ENCODE measurements at places on chromosomes 2 and 18. TPM values are rescaled to one million over a fixed set of nuclear protein-coding genes. Genes with fewer than 3 reads are reported as not detected.
A peak's percentile ranks its signal among the peaks of the same experiment; 100 is the strongest.

DNA sequence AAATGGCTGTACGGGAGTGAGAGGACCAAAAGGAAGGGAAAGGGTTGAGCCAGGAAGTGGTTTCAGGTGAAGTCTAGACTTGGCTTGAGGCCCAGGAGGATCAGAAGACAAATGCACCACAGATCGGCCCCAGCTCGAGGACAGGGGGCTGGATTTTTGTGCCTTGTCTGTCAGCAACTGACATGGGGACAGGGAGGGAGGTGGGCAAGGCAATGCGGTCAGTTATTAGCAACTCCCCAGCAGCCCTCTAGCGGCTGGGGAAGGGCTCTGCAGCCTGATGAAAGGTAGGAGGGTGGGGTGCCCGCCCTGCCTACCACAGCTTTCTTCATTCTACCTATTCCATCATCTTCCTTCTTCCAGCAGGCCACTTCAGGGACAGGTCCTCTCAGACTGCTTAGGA lies 50.0 kb downstream of the CPO start:
- DNase-seq = no peak

DNA sequence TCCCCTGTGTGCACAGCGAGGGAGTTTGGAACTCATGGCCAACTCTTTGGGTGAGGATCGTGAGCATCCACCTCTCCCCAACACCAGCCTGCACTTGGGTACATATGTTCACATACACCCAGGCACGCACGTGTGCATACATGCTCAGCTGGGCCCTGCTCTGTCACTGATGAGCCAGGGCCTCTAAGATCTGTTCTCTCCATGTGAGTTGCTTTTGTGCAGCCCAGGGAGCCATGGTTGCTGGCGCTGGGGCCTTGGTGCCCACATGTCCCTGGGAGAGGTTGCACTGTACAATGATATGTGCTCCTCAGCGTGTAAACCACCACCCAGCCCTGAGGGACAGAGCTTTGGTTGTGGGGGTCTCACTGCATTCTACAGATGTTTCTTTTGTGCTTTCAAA lies 44.1 kb downstream of the KLHL29 start:
- DNase-seq = no peak

DNA sequence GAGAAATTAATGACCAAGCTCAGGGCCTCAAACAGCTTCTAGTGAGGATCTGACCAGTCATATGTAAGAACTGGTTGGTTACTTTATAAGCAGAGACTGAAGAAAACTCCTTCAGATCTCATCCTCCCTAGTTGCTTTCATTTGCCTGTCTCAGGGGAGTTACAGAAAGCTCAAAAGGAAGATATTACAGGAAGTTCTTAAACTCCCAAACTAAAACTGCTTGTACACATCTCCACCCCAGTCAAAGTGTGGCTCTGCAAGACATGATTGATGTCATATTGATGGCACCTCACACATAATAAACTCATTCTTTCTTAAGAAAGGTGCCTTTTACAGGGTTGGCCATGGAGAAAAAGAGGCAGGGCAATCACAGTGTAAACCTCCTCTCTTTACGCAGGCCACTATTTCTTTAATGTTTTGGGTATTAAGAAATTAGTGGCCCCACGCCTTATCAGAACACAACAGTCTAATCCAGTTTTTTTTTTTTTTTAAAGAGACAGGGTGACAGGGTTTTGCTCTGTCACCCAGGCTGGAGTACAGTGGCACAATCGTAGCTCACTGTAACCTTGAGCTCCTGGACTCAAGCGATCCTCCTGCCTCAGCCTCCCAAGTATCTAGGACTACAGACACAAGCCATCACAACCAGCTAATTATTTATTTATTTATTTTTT lies 62.6 kb upstream of the STK17B start:
- no peak for DNase-seq

DNA sequence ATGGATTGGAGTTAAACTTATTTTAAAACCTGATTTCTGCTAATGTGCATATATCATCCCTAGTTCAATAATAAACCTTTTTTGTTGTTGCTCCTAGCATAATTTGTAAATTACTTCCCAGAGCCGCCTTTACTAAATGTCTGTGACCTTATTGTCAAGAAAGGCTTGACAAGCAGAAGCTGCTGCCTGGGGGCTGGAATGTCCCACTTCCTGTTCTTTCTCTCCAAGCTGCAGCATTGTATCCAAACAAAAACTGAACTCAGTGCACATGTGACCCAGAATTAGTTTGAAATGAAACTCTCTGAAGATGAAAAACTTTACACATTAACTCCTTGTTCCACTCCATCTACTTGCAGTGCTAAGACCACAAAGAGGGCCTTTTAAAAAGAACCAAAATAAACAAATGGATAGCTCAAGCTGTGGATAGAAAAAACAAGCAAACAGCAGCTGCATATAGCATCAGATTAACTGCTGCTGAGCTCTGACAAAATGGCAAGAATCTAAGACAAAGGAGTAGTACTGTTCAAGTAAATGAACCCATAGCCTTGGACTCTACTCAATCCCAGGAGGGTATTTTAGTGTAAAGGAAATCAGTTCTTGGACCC lies 99.8 kb upstream of the NEUROD1 start:
- DNase-seq = peak; percentile 78

DNA sequence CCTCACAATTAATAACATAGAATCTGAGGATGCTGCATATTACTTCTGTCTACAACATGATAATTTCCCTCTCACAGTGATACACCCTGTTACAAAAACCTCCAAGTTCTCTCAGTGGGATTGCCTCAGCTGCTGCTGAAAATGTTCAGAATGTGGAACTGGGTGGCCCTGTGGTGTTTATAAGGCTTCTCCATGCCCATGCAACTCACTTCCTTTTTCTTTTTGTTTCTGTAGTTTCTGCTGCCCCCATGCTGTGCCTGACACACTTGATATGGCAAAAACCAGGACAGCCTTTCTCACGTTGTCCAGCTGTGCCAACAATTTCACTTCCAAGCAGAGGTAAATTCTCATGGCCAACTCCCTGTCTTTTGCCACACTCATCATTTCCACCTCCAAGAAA lies 206.2 kb downstream of the RPIA start:
- no peak for DNase-seq

The RUFY4 gene
- total RNA-seq = not detected

DNA sequence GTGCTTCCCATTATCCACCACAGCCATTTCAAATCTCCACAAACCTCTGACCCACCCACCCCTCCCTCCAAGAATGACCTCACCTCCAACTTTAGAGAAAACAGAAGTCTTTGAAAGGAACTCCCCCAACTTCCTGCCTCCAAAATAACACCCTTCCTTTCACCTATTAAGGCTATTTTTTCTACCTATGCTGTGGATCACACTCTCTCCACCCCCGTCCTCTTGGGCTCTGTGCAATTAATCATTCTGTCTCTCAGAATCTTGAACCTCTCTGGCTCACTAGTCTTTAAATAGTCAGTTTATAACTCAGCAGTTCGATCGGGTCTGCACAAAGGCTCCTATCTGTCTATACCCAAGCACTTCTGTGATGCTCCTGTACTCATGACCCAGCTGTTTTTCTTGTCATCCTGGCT lies 37.3 kb upstream of the XPO1 start:
- no peak for DNase-seq

DNA sequence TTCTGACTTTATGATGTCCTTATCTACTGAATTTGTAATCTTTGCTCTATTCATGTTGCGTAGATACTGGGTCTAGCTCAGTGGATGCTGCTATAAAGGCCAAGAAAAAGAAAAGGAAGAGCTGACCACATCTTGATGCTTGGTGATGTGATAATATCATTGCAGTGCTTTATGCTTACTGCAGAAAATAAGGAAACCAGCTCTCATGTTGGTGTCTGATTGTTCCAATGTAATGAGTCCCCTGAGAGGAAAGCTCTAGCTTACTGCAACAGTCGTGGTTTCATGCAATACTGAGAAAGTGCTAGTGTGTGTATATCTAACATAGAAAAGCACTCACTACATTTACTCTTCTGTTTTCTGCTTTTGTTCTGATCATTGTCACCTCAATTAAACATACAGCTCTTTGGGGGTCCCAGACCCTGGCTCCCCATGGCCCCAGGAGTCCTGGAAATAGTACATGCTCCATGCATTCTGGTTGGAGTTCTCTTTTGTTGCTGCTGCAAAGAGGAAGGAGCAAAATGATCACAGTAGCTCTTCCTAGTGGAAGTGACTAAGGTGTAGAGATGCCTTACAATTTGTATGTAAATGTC lies 338.8 kb downstream of the CYRIA start:
- no peak for DNase-seq

The TDRD15 gene
- not detected for total RNA-seq

DNA sequence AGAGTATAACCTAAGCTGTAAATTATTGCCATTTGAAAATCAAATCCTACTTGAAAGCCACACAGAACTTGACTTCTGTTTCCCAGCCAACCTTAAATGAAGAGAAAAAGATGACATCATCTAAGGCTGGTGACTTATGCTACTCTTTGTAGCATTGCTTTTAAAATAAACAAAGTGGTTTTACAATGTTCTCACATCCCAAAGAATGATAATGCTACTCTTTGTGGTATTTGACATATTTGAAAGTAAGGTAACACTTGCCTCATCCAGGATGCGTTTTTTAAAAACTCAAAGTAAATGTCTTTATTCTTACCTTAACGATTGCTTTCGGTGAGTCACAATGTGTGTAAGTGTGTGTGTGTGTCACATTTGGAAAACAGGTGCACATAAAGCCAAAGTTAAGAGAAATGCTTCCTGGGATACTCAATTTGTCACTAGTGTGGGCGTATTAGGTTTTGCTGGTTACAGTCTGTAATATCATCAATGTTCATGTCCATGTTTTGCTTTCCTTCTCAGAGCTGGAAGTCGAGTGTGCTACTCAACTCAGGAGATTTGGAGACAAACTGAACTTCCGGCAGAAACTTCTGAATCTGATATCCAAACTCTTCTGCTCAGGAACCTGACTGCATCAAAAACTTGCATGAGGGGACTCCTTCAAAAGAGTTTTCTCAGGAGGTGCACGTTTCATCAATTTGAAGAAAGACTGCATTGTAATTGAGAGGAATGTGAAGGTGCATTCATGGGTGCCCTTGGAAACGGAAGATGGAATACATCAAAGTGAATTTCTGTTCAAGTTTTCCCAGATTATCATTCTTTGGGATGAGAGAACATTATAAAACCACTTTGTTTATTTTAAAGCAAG lies 2.6 kb downstream of the PMAIP1 start:
- DNase-seq = no peak

GRCh38 chr2:171046048-171046560 lies 114.6 kb downstream of the TLK1 start:
- no peak for DNase-seq

DNA sequence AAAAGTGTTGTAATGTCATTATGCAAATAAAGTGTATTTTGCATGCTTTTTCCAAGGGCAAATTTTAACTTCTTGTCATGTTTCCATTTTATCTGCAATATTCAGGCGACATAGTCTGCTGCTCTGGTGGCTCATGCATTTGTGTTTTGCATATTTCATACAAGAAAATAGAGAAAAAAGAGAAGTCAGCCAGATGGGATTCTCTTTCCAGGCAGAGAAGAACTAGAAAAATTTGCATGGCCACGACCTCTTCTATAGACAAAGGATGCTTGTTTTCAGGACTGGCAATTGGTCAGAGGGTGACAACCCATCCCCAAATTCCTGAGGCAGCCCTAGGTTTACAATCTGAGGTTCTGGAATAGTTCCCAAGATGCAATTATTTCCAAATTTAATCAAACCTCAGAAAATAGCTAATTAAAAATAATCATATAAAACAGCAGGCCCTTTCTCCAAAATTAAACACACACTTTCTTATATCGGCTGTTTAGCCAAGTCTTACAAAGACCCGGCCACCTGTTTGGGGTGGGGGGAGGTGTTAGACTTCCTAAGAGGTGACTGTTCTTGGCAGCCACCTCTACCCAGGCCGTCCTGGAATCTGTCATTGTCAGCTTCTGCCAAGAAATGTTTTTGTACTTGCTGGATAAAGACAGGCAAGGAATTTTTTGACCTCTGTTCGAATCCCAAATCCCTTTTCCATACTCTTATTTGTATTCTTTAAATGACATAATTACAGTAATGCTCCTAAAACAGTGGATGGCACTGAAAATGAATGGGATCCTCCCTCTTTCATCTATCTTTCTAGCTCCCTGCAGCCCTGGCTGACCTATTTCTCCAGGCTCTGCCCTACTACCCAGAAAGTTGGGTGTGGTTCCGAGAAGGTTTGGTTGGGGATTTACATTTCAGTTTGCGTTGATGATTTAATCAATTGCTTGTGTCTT lies 20.8 kb upstream of the SOS1 start:
- DNase-seq = peak; percentile 63

The MBD1 gene
- 68.7 TPM for total RNA-seq

DNA sequence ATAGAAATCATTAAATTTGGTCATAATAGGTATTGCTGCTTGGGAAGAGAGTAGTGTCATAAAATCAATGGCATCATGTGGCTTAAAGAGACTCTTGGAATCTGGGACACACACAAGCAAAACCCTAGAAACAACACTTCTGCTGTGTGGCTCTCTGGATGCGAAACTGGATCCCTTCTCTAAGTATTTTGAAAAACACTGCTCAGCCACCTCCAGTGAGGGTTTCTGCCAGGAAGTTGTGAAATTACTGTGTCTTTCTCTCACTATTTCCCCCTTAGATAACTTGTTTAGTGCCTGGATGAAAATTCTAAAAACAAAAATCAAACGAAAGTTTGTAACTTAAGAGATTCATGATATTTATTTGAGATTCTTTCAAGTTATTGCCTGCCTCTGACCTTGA lies 163.8 kb downstream of the RHBDD1 start:
- no peak for DNase-seq

DNA sequence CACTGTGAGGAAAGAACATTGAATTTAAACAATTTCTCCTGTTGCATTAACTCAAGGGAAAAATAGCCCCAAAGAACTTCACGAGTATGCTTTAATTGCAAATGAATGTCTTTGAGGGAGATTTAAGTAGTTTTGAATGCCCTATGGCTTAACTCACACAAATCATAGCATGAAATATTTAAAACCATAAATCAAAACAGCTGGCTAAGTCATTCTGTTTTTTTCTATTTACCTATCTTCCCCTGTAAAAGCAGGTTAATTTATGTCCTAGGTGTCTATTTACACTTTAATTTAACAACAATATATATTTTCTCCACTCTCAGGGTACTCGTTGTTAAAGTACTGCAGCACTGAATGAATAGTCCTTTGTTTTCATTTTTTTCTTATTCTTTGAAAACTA lies 118.8 kb upstream of the PIEZO2 start:
- no peak for DNase-seq

GRCh38 chr18:25876330-25876948 lies 214.0 kb downstream of the SS18 start:
- peak; percentile 58 for DNase-seq

GRCh38 chr2:113791697-113792590 lies 35.5 kb upstream of the SLC35F5 start:
- DNase-seq = no peak

GRCh38 chr2:12350821-12351220 lies 365.9 kb upstream of the TRIB2 start:
- no peak for DNase-seq

DNA sequence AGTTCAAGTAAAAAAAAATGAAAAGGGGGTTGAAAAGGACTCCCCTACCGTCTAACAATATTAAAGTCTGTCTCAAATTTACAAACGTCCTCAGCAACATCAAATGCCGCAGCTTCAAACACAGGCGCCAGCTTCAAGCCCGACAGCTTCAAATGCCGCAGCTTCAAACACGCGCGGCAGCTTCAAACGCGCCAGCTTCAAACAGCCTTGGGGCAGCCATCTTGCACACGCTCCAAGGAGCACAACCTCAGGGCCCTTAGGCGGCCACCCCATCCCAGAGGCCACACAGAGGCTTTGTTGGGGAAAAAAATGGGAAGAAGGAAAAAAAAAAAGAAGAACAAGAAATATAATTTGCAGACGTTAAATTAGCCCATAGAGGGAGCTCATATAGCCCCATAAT lies 244.4 kb upstream of the VRK2 start:
- DNase-seq = no peak
